ENCODE measurements at places on chromosomes 1 and 21.

DNA sequence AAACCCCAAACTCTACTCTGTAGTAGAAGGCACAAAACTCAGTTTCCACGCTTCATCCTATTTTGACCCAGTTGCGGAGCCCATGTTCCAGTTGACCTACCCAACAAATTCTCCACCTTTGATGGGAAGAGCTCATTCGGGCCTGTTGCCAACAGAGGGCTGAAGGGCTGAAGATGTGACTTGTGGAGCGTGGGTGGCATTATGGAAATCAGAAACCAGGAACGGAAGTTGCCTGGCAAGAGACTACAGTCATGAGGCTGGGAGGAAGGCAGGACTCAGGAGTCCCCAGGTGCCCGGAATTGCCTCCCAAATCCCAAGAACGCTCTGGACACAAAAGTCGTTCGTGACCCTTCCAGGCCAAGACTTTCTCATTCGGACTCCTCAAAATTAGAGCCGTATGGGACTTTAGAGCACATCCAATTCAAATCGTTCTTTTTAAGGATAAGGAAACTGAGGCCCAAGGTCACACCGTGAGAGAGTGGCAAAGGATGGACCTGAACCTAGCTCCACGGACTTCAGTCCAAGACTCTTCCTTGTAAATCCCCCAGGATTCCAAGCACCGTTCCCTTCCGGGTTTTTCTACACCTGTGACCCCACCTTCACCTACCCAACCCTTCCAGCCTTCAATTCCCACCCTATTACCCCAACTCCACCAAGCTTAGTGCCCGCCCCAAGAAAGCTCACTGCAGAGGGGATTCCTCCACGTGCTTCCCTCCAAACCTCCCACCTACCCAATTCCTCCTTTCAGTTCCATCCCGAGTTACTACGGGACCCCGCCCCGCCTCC, 739 bp downstream of the SMG5 start:
- no peak for DNase-seq

GRCh38 chr1:41811051-41811795, 107.5 kb downstream of the HIVEP3 start:
- no peak for DNase-seq

DNA sequence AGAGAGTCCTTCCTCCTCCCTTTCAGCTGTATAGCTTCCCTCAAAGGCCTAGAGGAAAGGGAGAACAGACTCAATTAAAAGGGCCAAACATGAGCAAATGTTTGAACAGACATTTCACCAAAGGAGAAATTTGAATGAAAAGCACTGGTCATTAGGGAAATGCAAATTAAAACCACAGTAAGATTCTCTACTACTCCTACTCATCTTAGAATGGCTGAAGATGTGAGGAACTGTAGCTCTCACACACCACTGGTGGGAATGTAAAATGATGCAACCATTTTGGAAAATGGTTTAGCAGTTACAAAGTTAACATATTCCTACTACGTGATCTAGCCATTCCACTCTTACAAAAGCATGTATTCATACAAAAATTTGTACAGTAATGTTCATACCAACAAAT, 253.0 kb upstream of the HOOK1 start:
- DNase-seq: no peak

DNA sequence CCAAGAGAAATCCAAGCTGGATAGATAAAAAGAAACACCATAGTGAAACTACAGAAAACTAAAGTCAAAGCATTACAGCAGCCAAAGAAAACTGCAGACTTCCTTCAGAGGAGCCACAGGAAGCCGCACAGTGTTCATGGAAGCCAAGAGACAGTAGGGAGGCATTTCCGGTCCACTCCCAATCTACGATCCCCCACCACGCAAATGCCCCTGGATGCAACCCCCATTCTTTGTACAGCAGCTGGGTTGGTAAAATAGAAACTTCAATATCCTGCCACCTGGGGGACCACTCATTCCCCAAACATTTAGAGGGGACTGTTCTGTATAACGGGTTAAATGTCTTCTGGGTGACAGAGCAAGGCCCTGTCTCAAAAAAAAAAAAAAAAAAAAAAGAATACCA, 43.9 kb upstream of the TSPEAR start:
- DNase-seq: no peak

DNA sequence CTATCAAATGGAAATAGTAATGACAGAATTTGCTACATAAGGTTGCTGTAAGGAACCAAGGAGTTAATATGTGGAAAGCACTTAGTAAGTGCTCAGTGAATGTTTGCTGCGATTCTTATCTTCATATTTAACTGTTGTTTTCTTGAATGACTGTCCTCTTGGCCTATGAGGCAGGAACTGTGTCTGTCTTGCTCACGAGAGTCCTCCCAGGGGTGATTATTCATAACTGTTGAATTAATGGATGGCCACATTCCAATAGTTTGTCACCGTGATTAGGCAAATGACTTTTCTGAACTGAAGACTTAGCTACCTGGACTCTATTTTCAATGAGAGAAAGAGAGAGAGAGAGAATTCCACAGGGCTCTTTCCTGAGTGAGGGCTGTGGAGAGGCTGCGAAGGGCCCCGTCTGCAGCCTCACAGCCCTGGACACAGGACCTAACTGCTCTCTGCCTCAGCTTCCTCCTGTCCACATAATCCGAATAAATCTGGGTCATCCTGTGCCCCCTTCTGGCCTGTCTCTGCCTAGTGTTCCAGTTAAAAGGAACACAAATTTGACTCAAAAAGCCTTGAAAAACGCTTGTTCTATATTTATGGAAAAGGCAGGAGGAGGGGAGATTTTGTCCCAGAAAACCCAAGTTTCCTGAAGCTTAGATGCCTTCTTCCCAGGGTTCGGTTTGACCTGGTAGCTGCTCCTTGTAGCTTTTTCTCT, 8.5 kb downstream of the EDN2 start:
- DNase-seq: no peak

DNA sequence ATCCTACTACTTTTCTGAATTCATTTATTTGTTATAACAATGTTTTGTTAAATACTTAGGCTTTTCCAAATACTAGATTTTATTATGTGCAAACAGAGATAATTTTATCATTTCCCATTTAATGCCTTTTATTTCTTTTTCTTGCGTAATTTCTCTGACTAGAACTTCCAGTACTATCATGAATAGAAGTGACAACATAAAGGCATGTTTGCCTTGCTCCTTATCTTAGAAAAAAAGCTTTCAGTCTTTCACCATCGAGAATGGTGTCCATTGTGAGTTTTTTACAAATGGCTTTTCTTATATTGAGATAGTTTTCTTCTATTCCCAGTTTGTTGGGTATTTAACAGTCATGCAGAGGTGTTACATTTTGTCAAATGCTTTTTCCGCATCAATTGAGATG, 453.1 kb upstream of the ZP4 start:
- DNase-seq: no peak

- peak; percentile 41 for DNase-seq
These were observed 34.0 kb upstream of the BACE2 start for GRCh38 chr21:41133874-41134522.

DNA sequence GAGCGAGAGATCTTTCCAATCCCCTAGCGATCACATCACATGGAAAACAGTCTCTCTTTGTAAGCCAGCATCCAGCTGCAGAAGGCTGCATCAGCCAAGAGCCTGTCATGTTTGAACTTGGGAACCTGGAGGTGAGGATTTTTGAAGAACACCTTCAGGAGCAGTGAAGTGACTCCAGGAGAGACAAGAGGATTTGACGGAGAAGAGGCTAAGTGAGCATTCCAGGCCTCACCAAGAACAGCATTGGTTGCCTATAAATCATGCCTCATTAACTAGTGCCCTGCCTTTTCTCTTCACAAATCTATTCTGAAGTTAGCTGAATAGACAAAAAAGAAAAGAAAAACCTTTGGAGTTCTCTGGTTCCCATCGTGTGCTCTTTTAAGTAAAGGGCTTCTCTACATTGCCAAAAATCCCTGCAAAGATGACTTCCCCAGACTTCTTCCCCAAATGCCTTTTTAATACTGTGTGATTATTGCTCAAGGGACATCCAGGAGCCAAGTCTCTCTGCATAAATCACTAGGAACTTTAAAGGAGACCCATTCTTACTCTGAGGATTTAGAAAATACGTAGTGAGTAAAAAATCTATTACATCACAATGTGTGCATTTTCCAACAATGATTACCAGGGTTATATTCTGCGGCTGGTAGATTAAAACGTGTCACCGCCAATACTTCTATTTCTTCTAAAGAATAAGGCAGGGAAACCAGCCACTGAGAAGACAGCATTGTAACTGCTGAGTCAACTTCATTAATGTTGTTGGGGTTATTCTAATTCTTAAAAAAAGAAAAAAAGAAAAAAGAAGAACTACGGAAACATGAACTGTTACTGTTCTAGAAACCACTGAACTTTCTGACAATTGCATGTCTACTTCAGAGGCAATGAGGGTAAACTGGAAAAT, 95.2 kb downstream of the KIF14 start:
- DNase-seq: no peak

- DNase-seq: no peak
These were observed 24.7 kb downstream of the TNFRSF9 start for GRCh38 chr1:7915826-7916500.

- no peak for DNase-seq
These were observed 149.8 kb downstream of the ETS2 start for GRCh38 chr21:38955495-38955894.

DNA sequence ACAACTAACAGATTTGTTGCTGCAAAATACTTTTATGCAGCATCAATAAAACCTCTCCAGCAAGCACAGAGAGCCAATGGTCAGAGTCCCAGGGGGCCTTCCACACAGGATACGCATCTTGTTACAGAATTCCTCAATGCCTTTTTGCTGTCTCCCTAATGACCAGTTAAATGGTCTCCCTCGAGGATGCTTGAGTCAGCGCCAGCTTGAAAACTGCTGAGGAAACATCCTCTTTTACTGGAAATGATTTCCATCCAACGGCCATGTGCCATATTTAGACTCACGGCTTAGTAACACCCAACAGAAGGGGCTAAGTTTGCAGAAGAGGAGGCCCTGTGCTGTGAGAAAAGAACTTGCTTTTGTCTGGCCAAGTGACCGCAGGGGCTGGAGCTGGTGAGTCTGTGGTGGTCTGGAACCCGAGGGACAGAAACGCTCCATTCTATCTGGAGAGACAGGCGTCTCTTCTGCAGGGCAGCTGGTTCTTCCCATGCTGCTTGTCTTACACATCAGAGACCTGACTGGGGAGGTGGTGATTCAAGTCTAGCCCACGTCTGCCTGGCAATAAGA, 496.4 kb downstream of the SETD4 start:
- peak; percentile 54 for DNase-seq

- DNase-seq: peak; percentile 75
These were observed 9.2 kb downstream of the FCMR start for GRCh38 chr1:206912445-206913095.

- DNase-seq: no peak
These were observed 10.6 kb downstream of the RXRG start for GRCh38 chr1:165434281-165434680.

DNA sequence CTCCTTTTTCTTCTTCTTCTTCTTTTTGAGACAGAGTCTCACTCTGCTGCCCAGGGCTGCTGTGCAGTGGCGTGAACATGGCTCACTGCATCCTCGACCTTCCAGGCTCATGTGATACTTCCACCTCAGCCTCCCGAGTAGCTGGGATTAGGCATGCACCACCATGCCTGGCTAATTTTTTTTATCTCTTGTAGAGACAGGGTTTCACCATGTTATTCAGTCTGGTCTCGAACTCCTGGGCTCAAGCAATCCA, 13.0 kb upstream of the PADI1 start:
- DNase-seq: no peak

DNA sequence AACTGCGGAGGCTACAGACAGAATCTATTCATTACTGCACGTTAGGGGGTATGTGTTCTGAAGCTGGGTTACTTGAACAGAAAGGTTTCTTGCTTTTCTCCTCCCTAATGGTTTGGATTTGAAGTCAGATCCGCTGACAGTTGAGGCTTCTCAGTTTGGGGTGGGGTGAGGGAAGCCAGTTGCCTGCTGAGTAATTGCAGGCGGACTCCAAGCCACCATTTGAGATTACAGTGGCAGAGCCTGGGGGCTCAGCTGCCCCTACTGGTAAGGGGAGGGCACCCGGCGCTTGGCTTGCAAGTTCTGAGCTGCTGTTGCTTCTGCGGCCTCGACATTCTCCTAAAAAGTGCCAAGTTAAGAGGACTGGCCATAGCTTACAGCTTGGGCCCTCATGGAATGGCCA, 2.0 kb downstream of the GRHL3 start:
- DNase-seq: no peak

- DNase-seq: no peak
These were observed 241.8 kb upstream of the POGK start for GRCh38 chr1:166597516-166597915.

DNA sequence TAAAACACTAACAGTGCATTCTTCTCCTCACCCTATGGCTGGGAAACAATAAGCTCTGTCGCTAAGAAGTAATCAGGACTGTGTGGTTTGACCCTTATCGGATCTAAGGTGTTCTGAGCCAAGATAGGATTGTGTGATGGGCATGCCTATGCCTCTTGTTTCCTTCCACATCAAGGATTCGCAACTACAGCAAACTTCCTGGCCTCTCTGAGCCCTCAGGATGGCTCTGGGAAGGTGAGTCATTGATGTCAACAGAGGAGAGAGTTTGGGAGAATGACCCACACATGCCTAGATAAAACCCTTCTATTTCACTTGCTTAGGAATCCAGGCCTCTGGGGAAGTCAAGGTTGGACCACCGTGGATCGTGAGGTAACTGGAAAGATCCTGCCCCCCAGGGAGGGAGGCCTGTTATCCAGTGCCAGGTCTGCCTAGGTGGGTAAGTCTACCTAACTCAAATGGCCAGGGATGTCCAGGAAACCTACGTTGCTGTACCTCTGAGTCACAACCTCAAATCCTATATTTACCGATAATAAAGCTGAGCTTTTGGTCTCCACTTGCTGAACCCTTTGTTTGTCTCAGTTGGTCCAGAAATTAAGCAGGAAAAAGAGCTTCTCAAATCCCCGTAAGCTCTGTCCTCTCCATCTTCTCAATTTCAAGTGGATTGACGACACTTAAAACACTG, 27.4 kb downstream of the TIAM1 start:
- no peak for DNase-seq

GRCh38 chr1:110070282-110070669, 196 bp downstream of the ALX3 start:
- DNase-seq: no peak

DNA sequence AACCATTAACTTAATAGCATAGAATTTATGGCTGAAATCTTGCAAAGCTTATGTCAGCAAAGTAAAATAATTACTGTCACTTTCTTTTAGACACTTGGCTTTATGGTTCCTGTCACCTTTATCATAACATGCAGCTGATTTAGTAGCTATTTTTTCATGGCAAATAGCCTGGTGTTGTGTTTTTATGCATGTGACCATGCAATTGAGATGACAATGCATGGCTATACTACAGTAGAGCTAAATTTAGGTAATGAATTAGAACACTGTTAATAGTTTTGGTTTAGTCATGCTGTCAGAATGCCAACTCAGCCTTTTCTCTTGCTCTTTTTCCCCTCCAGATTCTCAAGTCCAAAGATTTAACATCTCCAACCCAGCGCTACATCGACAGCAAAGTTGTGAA, 88.6 kb downstream of the TGFB2 start:
- no peak for DNase-seq

- no peak for DNase-seq
These were observed 569.5 kb downstream of the PTPRU start for GRCh38 chr1:29805896-29806160.

GRCh38 chr21:45406801-45407628, 2.0 kb downstream of the COL18A1 start:
- DNase-seq: no peak

- DNase-seq: no peak
These were observed 26.1 kb upstream of the SLC19A1 start for GRCh38 chr21:45568383-45568782.

- no peak for DNase-seq
These were observed 239.4 kb downstream of the PLPP3 start for GRCh38 chr1:56339786-56340465.

Measured in HFF-Myc (cell line).